Activated CD4-positive, alpha-beta T cell treated with anti-CD3 and anti-CD28 coated beads for 4 hours (primary cell): ENCODE measurements at places on chromosomes 4 and X.

DNA sequence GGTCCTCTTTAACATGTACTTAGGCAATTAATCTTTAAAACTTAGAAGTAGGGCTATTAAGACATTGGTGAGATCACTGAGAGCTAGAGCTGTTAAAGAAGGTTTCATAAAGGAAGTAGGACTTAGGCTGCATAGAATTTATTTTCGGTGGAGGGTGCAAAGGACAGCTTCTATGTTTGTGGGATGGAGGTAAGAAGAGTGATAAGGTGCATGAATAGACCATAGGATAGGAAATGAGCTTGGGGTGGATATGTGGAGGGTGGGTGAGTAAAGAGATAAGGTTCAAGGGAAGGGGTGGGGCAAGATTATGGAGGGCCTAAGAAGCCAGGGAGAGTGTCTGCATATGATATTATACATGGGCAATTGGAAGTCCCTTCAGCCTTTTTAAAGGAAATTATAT lies 15.9 kb downstream of the RTL9 start:
- DNase-seq, result no peak

DNA sequence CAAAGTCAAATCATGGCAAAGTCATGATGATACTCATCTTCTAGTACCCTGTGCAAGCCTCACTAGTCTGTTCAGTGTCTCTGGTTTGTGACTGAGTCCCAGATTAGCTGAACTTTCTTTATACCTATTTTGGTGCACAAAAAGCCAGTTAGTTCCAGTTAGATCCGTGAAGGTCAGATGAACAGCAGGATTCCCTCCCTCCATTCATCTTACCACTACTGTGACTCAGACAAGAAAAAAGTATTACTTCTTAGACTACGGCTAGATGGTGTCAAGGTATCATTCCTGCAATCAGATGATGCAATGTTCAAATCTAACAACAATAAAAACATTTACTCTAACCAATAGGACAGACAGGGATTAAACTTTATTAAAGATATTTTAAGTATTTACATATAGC lies 30.4 kb downstream of the ARHGEF6 start:
- no peak for DNase-seq

- DNase-seq, result no peak
Observed at GRCh38 chr4:153901220-153901619, 112.3 kb upstream of the SFRP2 start.

GRCh38 chrX:25878806-25879205 lies 259.3 kb upstream of the MAGEB18 start:
- no peak for DNase-seq

DNA sequence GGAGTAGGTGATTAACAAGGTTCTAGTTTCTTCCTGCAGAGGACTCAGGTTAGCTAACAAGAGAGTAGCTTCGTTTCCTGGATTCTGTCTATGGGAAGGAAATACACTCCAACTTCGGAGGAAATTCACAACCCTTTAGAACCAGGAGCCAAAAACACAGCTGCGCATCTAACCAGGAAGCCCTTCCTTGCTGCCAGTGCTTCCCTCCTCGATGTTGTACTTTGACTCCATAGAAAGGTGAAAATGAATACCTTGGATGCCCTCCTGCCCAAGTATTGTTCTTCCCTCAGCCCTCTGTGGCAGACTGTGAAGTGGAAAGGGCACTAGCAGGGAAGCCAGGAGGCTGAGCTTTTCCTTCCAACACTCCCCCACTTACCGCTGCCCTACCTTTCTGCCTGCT lies 35.1 kb downstream of the AKAP4 start:
- DNase-seq, result no peak

DNA sequence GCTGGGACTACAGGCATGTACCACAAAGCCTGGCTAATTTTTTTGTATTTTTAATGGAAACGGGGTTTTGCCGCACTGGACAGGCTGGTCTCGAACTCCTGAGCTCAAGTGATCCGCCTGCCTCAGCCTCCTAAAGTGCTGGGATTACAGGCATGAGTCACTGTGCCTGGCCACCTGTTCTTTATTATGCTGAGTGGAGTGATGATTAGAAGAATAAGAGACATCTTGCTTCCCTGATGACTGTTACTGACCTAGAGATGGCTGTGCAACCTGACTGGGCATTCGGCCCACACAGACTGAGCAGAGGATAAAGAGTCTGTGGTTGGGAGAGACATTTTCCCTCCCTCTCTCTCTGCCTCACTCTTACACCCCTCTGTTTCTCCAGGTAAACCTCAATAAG lies 56.7 kb downstream of the SPINK2 start:
- DNase-seq, result no peak

GRCh38 chr4:185165605-185166063 lies 22.6 kb downstream of the SLC25A4 start:
- peak; percentile 8 for DNase-seq

DNA sequence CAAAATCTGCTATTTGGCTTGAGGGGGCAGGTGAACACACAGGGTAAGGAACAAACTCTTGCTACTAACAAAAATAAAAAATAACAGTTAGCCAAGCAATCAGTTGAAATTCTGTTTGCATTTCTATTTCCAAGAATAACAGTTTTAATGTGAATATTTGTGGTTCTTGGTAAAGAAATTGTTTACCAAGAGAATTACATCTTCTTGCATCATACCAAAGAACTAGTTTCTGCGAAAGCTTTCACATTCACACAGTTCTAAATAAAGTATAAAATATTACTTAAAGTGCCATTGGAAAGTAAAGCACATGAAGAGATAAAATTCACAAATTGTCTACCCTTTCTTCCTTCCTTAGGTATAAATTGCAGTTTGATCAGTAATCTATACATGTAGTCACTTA lies 54.4 kb downstream of the KLHL4 start:
- DNase-seq, result no peak

DNA sequence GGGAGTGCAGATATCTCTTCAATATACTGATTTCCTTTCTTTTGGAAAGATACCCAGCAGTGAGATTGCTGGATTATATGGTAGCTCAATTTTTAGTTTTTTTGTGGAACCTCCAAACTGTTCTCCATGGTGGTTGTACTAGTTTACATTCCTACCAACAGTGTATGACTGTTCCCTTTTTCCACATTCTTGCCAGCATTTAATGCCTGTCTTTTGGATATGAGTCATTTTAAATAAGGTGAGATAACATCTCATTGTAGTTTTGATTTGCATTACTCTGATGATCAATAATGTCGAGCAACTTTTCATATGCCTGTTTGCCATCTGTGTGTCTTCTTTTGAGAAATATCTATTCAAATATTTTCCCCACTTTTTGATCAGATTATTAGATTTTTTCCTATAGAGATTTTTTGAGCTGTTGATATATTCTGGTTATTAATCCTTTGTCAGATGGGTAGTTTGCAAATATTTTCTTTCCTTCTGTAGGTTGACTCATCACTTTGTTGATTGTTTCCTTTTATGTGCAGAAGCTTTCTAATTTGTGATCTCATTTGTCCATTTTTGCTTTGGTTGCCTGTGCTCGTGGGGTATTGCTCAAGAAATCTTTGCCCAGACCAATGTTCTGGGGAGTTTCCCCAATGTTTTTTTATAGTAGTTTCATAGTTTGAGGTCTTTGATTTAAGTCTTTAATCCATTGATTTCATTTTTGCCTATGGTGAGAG lies 552.7 kb downstream of the ZNF674 start:
- DNase-seq, result no peak
